Forelimb muscle (tissue), 1 donor: ENCODE measurements at places on chromosomes 11 and 22.

- peak; percentile 90 for DNase-seq
These were observed 121.7 kb downstream of the SGSM3 start for GRCh38 chr22:40491990-40492631.

- DNase-seq = peak; percentile 13
These were observed 3.0 kb downstream of the PKP3 start for GRCh38 chr11:396948-397548.

- no peak for DNase-seq
These were observed 93.0 kb downstream of the ME3 start for GRCh38 chr11:86579406-86579731.

GRCh38 chr22:40037320-40037719, 42.6 kb downstream of the FAM83F start:
- DNase-seq = no peak

- no peak for DNase-seq
These were observed 29.7 kb downstream of the FAM83F start for GRCh38 chr22:40024201-40025061.

DNA sequence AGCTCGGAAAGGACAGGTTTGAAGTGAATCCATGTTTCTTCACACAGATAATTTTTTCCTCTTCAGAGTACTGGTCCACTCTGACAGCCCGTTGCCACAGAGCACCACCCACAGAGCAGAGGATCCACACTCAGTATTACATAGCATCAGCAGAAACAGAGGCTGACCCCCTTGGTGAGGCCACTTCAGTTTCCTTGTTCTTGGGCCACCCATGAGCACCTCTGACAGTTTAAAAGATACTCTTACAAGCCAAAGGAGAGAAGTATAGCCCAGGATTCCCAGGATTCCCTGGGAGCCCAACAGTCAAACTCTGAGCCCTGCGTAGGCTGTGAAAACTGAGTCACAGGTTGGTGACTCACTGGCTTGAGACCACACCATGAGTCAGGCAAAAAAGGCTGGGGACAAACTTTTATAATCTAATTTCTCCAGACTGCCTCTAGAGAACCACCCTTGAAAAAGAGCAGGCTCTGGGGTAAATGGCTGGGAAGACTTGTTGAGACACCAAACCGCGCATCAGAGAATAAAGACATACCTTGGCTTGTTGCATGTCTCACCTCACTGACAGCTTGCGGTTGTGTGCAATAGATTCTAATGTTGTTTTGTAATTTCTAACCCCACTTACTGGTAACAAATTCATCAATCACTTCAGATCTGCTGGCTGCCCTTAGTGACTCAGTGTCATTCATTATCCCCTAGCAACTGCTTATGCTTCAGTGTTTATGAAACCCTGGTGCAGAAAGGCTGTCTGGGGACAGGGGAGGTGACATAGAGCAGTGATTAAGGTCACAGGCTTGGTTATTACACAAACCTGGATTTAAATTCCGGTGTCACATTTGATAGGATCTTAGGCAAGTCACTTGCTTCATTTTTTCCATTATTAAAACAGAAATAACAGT, 56.9 kb upstream of the PRSS23 start:
- no peak for DNase-seq

- no peak for DNase-seq
These were observed 1.9 kb upstream of the PTGDR2 start for GRCh38 chr11:60857378-60858232.

DNA sequence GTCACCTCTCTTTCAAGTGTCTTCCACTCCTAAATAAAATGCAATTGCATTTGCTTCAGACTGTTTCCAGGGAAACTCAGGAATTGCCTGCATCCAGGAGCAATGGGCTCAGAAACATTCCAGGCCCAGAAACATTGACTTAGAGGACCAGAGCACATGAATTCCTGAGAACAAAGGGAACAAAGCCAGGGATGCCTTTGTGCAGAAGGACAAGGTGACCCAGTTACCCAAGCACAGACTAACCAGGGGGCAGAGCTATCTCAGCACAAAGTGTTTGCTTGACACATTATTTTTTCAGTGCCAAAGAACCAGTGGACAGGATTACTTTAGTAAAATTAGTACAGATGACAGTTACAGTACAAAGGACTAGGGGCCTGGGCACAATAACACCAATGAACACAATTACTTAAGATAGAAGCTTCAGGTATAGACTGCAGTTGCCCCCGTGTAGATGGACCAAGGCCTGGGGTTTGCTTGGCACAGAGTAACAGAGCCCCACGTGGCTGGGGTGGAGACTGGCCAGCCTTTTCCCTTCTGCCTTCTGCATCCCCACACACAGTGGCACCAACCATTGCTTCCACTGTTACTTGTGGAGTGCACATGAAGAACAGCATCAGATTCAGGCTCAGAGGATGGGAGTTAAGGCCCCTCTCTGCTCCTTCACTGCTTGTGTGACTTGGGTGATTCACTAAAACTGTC, 500.8 kb downstream of the INSC start:
- no peak for DNase-seq

DNA sequence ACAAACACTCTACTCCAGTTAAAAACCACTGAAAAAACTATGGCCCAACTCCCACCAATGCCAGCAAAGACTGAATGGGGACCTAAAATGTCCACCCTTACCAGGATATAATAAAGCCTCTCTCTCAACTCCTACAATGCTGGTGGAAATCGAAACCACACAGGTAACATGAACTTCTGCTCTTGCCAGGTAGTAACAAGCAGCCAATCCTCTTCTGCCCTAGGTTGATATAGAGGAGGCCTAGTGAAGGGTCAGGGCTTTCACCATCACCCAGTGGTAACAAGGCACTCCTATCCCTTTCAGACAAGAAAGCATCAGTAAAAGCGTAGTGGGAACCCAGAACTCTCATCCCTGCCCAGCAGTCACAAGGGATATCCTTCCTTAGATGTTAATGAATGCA, 22.6 kb downstream of the DCUN1D5 start:
- no peak for DNase-seq

GRCh38 chr11:64711956-64712362, 11.0 kb downstream of the NRXN2 start:
- no peak for DNase-seq

- DNase-seq = no peak
These were observed 39.7 kb downstream of the ZC3H7B start for GRCh38 chr22:41341012-41341411.

- DNase-seq = no peak
These were observed 53.2 kb downstream of the CHRDL2 start for GRCh38 chr11:74678041-74678440.

GRCh38 chr11:113587308-113587739, 112.1 kb upstream of the DRD2 start:
- DNase-seq = no peak

DNA sequence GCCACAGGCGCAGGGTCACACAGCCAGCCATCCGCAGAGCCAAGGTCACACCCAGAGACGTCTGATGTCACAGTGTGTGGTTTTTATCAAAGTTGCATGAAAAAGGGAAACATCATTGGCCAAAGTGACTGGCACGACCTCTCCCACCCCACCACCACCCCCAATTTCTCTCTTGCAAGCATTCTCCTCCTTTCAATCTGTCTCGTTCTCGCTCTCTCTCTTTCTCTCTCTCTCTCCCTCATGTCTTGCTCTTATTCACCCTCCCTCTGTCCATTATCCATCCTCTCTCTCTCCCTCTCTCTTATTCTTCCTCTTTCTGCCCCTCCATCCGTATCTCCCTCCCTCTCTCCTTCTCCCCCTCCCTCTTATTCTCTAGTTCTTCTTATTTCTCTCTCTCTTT, 40.6 kb downstream of the MN1 start:
- no peak for DNase-seq

DNA sequence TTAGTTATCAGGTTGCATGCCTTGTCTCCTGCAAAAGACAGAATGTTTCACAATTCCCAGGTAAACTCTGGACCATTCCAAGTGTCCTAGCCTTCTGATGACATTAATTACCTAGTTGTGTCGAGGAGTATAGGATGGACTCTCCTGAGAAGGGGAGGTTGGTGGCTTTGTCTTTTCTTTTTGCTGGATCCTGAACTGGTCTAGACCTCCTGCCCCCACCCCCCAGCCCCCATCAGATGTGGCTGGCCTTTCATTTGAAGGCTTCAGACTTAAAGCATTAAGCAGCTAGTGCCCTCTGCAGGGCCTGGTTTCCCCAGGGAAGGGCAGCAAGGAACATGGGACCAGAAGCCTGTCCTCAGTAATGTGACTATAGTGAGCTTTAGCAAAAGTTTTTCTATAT, 9.7 kb downstream of the MCAM start:
- DNase-seq = no peak

GRCh38 chr22:30023099-30023660, 57.1 kb upstream of the HORMAD2 start:
- no peak for DNase-seq

DNA sequence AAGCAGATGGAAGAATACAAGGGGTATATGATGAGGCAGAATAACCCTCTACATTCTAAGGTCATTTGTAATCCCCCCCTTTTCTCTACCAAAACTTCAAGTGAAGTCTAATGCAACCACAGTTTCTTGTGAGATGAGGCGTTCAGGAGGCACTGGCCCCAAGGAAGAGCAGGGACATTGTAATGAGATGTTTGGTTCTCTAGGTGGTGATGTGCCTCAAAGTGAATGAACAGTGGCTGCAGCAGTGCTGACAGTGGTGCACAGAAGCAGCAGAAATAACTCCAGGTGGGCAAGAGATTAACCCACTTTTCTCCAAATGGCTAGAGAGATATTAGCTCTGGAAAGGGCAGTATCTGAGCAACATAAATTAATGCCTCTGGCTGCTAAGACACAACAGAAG, 33.8 kb downstream of the PDGFD start:
- no peak for DNase-seq

DNA sequence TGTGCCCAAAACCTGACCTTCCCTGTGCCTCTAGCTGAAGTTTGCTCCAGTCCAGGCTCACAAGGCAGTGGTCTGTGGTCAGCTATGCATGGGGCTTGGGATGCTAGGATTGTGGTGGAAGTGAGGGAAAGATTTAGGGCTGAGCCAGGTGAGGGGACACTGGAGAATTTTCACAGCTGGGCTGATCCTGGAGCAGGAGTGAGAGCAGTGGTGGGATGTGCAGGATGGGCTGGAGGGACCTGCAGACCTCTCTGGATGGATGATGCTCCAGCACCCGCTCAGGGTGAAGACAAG, 23.9 kb upstream of the KDM2A start:
- no peak for DNase-seq

DNA sequence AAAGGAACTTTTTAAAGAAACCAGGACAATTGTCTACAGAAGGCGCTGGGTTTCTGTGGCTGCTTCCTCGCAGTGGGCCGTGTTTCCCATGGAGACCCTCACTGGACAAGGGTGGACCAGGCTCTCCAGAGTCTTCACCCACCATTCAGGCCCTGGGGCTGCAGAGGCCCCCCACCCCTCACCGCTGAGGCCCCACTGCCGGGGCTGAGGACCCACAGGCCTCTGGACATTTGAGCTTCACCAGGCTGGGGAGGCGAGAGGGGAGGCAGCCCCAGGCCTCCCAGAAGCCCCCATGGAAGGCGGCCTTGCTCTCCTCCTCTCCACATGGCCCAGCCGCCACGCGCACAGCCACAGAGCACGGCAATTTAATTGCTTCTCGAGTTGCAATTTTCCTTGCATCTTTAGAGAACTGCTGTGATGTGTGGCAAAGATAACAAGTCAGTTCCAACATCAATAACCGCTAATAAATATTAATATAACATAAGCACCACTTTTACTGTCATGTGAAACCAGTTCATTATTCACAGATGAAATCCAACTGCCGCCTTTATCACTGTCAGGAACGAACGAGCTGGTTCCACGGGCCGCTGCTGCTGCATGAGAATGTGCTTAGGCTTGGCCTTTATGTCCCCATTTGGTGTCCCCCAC, 81.0 kb downstream of the PHF21B start:
- DNase-seq = no peak

GRCh38 chr22:46905834-46906233, 143.4 kb downstream of the TBC1D22A start:
- no peak for DNase-seq

- no peak for DNase-seq
These were observed 4.4 kb downstream of the CYB5R2 start for GRCh38 chr11:7668911-7669310.

DNA sequence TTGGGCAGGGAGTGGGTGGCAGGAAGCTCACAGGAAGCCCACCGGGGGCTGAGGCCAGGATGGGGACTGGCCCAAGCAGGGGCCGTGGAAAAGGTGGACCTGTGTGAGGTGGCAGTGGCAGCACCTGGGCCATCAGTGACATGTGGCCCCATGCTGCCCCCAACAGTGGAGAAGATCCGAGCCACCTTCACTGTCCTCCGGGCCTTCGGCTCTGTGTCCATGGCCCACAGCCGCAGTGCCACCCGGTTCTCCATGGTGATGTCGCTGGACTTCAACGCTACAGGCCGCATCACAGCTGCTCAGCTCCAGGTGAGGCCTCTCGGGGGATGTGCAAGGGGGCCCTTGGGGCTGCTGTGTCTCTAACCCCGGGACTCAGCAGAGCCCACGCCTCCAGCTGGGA, 37.9 kb downstream of the MYO18B start:
- no peak for DNase-seq

- DNase-seq = no peak
These were observed 59.1 kb downstream of the CLMP start for GRCh38 chr11:123135863-123136446.

- DNase-seq = no peak
These were observed 139.6 kb upstream of the LMO1 start for GRCh38 chr11:8403310-8403709.

DNA sequence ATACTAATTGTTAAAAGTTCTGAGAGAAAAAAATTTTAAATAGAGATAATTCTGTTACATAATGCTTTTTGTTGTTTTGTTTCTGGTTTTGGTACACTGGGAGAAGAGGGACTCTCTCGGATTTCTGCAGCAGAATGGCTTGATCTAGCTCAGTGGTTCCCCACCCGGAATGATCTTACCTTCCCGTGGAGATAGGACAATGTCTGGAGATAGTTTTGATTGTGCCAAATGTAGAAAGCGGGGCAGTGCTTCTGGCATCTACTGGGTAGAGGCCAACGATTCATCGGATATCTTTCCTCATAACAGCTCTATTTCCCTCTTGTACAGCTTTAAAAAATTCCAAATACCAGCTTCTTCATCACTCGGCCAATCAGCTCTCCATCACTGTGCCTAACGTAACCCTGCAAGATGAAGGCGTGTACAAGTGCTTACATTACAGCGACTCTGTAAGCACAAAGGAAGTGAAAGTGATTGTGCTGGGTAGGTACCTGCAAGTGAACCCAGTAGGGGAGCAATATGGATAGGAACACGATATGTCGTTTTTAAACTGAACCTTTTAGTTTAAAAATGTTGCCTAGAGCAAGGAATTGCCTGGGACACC, 13.2 kb downstream of the CRTAM start:
- no peak for DNase-seq

DNA sequence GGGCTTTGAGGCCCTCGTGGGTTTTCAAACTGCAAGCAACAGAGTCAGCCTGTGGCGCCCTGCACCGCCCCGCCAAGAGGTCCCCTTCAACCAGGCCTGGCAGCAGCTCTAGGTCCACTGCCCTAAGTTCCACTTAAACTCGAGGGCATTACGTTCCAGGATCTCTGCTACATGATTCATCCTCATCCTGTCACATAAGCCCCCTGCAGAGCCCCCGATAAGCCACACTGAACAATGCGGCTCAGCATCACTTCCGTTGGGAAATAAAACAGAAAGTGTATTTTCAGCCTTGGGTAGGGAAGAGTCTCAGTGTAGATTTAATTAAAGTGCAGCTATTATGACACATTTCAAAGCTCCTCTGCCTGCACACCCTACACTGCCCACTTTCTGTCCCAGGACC, 24.6 kb downstream of the SULT4A1 start:
- no peak for DNase-seq
